ENCODE measurements at places on chromosomes 5 and 9. TPM values are rescaled to one million over a fixed set of nuclear protein-coding genes. Genes with fewer than 3 reads are reported as not detected.

GRCh38 chr9:28720746-28721145, 1147.5 kb upstream of the C9orf72 start:
- no peak for ATAC-seq

DNA sequence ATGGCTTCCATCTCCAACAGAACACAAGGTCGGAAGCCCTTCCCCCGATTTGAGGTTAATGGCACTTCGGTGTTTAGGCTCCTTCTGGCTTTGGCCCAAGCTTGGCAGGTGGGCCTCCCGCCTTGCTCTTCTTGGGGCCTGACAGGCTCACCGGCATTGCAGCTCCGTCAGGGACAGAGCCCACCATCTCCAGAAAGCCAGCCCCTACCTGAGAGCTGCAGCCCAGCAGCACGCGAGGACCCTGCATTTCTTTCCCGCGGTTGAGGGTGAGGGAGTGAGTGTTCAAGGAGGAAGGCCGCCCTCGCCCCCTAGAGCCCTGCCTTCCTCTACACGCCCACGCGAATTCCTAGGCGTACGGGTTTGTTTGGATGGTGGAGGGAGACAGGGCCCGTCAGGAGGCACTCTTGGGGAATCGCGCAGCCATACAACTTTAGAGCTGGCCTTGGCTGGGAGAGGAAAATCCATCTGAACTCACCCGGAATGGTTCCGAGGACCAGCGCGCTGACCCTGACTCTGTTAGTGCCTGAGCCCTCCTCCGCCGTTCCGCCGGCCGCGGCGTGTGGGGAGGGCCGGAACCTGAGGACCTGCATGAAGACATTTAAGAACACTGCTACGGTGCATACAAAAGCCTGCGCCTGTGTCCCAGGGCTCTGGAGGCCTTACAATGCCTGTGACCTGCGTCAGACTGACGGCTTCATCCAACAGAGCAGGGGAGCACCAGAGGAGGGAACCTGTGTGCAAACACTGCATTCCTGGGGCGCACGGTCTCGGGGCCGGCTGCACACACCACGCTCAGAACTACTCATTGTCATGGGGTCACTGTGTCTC, 73.8 kb downstream of the MRPL36 start:
- no peak for ATAC-seq

DNA sequence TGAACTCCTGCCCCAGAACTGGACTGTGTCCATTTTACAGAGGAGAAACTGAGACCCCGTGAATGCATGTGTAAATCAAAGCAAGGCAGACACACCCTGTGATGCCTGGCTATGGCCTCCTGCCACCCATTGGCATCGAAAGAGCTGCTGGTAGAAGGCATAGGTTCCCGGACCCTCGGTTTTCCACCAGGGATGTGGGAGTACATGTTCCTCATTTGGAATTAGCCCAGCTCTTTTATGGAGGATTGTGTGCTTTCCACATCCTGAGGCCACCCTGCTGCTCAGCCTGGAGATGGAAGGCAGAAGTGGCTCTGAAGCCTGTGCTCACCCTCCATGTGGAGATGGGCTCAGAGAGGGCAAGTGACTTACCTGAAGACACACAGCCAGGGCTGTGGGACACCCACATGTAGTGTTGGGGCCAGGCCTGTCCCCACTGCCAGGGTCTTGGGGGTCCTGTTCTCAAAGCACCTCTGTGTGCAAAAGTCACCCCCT, 2.8 kb downstream of the SUSD3 start:
- no peak for ATAC-seq

DNA sequence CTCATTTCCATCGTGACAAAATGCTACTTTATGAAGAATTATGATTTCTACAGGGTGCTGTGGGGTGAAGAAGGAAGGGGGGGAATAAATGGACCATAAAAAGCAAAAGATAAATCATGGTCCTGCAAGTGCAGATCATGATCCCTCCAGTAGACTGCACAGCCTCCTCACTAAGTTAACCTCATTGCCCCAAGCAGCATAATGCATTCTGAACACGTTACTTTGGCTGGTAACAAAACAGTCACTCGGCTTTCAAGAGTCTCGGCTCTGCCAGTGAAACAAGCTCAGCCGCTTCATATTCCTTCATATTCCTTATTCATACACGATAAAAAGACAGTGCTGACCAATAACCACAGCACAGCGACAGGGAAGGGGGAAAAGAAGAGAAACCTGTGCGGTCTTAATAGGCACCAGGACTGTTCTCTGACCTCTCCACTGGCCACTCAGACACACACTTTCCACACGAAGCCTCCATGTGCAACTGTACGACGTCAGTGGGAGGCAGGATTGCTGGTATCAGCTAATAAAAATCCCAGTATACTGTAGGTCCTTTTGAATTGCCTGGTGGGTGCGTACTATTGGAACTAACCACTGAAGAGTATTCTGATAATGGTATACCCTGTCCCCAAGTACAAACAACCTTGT, 60.5 kb downstream of the ANKH start:
- peak; percentile 89 for ATAC-seq

DNA sequence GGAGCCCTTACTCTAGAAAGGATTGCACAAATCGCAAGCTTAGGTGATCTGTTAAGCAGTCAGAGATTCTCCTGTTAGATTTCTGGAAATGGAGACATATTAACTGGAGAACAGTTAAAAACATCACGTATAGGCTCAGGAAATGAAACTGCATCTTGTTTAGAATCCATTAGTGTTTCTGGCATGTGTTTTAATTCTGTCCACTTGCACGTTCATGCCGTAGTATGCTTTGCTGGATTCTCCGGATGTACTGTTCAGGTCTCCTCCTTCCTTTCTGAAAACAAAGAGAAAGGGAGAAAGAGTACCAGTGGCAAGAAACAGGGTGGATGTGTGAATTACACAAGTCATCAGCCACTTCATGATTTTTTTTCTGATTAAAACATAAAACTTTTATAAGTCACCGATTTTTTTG, 2.5 kb upstream of the RGMB start:
- ATAC-seq = no peak

- ATAC-seq = peak; percentile 77
Measured at GRCh38 chr5:142821733-142822487, 51.7 kb downstream of the ARHGAP26 start.

GRCh38 chr9:33143241-33143661, 23.9 kb downstream of the B4GALT1 start:
- no peak for ATAC-seq

DNA sequence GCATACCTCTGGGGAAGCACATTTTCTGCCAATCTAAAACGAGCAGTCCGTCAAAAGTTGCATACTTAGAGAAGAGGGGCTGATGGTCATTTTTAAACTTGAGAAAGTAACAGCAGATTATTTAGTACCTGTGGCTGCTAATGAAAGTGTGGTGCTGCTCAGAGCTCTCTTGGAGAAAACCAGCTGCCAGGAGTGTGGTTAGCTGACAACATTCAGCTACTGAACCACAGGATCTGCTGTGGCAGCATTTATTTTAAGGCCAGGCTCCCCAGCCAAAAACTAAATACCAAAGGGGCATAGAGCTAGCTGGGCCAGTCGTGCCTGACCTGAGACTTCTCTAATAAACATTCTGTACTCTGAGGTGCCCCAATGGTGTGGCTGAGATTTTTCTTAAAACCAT, 203.6 kb downstream of the EDIL3 start:
- ATAC-seq = no peak

GRCh38 chr9:16090907-16091629, 538.2 kb downstream of the CCDC171 start:
- no peak for ATAC-seq

DNA sequence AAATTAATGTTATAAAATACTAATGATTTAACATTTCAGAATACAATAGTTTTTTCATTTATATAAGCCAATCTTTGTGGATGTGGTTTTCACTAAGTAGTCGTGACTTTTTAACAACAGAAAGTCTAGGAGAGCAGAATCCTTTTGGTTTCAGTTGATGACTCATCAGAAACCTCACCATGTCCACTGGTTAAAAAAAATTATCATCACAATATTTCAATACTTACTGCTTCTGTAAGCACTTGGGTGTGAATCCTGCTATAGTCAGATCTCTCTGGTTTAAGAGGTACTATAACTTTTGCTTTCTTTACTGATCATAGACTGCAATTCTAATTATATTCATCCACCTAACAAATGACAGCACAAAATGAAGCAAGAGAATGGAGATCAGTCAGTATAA, 77.2 kb downstream of the MRPS30 start:
- peak; percentile 22 for ATAC-seq

- ATAC-seq = no peak
Measured at GRCh38 chr9:29422438-29422837, 1849.2 kb upstream of the C9orf72 start.

- ATAC-seq = no peak
Measured at GRCh38 chr5:96577909-96578308, 84.3 kb upstream of the CAST start.

GRCh38 chr9:124282442-124283227, 24.9 kb downstream of the NEK6 start:
- peak; percentile 2 for ATAC-seq

GRCh38 chr9:124776618-124776953, 347 bp upstream of the OLFML2A start:
- no peak for ATAC-seq

- ATAC-seq = no peak
Measured at GRCh38 chr5:34709861-34710673, 53.9 kb downstream of the RAI14 start.

DNA sequence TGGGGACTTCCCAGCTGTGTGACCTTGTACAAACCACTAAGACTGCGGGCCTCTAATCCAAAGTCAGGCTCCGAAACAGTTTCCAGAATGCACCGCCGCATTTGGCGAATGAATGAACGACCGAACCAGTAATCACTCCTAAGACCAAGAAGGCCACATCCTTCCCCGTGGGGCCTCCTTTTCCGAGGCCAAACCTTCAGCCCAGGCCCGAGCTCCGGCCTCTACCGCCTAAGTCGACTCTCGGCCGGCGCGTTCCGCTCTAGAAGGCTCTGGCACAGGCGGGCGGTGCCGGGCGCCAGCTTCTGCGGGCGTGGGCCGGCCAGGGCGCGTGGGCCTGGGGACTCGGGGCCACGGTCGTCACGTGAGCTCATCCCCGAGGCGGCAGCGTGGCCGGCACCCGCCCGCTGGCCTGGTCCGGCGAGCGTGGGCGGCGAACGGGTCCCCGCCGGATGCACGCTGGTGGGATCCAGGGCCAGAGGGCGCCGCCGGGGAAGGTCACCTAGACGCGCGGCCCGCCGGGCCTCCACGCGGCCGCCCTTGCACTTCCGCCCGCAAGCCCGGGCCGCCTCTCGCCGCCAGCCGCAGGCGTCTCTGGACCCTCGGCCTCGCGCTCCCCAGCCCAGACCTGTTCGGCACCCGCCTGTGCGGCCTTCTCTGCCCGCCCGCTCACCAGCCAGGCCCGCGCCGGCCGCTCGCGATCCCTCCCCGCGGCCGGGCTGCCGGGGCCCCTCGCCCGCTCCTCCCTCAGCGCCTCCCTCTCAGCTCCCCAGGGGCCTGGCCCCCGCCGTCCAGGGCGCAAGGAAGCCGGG, 754 bp downstream of the VDAC1 start:
- peak; percentile 32 for ATAC-seq

DNA sequence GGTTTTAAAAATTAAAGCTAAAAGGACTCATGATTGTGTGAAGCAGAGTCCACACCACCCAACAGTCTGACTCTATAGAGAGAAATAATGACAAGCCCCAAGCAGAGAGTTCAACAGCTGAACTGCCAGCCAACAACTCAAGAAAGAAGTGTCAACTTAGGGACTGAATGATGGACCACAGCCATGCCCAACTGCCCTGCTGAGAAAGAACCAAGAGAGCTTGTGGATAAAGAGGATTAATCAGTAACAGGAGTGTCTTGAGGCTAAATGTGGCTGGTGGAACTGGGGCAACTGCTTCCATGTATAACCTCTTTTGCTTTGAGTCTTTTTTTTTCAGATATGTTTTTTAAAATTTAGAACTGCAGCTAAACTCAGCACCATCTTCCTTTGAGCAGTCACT, 109.3 kb downstream of the HSD17B3 start:
- no peak for ATAC-seq

GRCh38 chr5:82894716-82895115, 182.5 kb downstream of the TMEM167A start:
- no peak for ATAC-seq

- no peak for ATAC-seq
Measured at GRCh38 chr9:129335464-129336129, 157.5 kb upstream of the IER5L start.

GRCh38 chr5:151253605-151253950, 593 bp downstream of the GM2A start:
- no peak for ATAC-seq

DNA sequence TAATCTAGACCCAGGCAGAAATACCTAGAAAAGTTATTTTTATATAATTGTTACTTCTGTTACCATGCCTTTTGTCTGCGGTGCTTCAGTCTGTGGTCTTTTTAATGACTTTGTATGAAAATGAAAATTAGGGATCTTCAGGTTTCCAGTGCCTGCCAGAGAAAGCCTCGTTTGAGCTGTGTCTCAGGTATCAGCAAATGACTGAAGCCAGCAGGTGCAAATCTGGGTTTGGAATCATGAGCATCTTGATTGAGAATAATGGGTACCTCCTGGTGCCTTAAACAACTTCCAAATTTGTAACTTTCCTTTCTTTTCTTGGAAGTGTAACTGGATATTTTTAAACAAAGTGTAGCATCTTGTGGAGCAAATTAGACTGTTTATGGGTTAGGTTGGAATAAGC, 4.3 kb downstream of the ZBTB34 start:
- no peak for ATAC-seq

- ATAC-seq = no peak
Measured at GRCh38 chr5:137152616-137153015, 346.5 kb downstream of the SPOCK1 start.

DNA sequence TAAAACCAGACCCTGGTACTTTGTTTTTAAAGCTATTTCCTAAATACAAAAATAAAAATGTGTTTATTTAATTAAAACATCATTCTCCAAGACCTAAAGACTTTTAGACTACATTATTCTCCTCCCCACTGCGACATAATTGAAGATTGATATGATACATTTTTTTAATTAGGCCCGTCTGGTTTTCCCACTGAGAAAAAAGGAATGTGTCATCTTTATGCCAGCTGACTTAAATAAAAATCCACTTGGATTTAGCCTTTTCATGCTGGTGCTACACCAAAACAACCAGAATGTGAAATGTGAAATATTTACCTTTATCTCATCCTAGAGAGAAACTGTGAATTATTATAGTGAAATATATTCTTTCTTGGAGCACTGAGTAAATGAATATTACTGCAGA, 155.5 kb upstream of the PPP1R2B start:
- no peak for ATAC-seq

The PCDHGB3 gene
- total RNA-seq = 2.1 TPM

The SEMA5A gene
- total RNA-seq = 0.73 TPM

The GPR150 gene
- 0.53 TPM for total RNA-seq

The GABRA6 gene
- total RNA-seq = 0.49 TPM

The KLF9 gene
- total RNA-seq = 1.2 TPM

The MYORG gene
- 0.31 TPM for total RNA-seq

The NMUR2 gene
- total RNA-seq = 1.1 TPM

The PCDHB4 gene
- total RNA-seq = 1.5 TPM

The SPATA31D4 gene
- total RNA-seq = not detected

The IFNK gene
- 3.0 TPM for total RNA-seq

The MLANA gene
- total RNA-seq = 1.1 TPM

The SLC30A5 gene
- 51.0 TPM for total RNA-seq

The IQGAP2 gene
- total RNA-seq = 12.7 TPM

The PDE4D gene
- total RNA-seq = 8.7 TPM

The IFNA21 gene
- 0.18 TPM for total RNA-seq
